CD4-positive, CD25-positive, alpha-beta regulatory T cell (primary cell): ENCODE measurements at places on chromosomes 1 and 21. TPM values are rescaled to one million over a fixed set of nuclear protein-coding genes. Genes with fewer than 3 reads are reported as not detected.
A peak's percentile ranks its signal among the peaks of the same experiment; 100 is the strongest.

GRCh38 chr1:173342736-173343135 is 134.4 kb upstream of the PRDX6 start:
- DNase-seq = no peak

DNA sequence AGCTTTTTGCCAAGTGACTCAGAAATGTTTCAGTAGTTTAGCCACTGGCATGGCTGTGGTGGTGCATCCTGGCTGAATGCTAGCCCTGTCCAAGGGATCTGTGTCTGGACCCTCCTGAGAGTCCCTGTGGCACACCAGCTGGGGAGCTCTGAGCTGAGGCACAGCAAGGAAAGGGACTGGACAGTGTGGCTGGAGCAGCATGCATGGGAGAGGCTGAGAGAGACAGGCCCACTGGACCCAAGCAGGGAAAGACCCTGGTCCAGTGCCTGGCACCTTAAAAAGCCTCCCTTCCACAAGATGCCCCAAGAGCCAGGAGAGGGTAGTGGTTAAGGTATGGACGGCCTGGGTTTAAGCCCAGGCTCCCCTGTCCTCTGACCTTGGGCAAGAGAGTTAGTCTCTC is 35.3 kb downstream of the FAAH start:
- no peak for DNase-seq

DNA sequence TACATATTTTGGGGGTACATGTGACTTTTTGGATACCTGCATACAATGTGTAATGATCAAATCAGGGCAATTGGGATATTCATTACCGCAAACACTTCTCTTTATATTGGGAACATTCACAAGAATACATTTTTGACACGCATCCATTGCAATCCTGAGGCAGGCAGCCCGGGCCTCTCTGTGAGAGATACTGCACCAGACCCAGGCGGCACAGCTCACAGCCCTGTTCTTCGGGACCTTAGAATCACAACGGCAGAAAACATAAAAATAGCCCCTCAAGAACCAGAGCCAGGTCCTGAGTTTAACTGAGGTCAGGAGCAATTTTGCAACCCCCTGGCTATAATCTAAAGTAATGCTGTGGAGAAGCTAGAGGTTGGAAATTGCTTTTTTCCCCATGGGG is 90.8 kb upstream of the PGBD5 start:
- DNase-seq = no peak

- no peak for DNase-seq
These were observed 15.5 kb downstream of the CSMD2 start for GRCh38 chr1:34149501-34149900.

DNA sequence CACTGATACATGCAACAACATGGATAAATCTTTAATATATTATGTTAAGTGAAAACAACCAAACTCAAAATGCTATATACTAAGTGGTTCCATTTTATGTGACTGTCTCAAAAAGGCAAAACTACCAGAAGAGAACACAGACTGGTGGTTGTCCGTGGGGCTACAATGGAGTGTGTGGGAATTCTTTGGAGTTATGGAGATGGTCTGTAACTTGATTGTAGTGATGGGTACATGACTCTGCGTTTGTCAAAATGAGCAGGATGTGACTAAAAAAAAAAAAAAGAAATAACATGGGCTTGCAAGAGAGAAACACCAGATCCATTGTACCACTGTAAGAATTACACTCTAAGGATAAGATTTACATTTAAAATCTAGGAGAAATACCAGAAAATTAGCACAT is 52.2 kb upstream of the KIAA1614 start:
- DNase-seq = no peak

DNA sequence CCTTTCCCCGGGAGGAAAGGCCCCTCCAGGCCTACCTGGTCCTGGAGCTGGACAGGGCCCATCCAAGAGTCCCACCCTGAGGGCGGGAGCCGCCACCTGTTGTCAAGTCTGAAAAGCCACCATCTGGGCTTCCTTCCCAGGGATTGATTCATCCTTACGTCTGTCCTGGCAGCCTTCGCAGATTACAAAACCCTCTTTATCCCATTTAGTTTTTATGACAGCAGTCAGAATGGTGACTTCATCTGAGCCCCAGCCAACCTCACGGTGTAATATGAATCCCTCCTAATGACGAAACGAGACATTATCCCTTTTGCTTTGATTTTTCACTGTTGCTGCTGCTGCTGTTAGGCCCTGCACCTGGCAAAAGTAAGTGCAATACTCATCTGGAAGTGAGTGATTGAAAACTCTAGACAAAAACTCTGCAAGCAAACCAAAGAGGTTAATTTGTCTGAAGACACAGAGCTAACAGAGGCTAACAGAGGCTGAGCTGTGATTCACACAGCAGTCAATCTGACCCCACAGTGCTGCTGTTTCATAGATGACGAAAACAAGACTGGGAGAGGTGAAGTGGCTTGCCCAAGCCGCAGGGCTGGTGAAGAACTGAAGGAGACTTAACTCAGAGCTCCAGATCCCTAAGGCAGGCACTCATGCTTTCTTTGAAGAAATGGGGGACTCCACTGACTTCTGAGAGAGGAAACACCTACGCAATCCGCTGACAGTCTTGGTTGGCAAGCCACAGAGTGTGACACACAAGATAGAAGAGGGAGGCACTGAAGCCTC is 30.0 kb upstream of the S100A7 start:
- no peak for DNase-seq

DNA sequence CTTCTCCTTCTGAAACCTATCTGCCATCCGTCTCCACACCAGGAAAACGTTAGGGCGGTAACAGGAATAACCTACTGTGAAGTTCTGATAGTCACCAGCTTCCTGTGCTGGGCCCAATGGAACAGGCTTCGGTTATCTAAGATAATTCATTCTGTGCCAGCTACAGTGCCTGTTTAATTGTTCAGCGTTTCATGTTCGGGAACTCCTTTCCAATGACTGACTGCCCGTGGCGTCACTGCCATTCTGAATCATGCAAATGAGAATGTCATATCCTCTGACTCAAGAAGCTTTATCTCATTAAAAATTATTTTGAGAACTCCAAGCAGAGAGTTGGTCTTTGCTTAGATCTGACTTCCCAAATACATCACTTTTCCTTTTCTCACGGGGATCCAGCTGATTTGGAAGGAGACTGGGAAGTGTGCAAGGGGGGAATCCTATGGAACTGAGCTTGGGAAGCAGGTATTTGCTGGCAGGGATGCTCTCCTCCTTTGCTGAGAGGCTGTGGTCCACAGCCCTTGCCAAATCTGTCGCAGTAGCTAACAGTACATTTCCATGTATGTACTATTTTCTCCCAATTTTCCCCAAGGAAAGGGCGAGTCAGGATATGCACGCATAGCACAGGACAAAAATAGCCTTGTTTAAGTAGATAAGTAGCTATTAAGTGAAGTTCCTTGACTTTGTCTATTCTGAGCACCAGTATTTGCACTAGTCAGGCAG is 358.7 kb downstream of the LTN1 start:
- DNase-seq = no peak

DNA sequence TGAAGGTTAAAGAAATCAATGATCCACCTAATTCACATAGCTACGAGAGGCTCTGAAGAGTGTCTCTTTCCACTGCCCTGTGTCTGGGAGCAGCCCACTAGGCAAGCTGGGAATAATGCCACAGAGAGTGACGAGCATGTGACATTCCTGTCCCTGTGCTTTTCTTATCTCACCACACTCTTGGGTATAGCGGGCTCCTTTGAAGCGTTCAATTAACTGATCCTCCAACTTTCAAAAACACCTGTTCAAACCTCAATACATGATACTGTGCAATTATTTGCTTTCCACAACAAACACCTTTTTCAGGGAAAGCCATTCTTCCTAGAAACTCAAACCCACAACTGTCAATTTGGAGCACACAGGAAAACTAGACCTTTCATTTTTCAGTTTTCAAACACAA is 43.4 kb downstream of the PLPP3 start:
- no peak for DNase-seq

DNA sequence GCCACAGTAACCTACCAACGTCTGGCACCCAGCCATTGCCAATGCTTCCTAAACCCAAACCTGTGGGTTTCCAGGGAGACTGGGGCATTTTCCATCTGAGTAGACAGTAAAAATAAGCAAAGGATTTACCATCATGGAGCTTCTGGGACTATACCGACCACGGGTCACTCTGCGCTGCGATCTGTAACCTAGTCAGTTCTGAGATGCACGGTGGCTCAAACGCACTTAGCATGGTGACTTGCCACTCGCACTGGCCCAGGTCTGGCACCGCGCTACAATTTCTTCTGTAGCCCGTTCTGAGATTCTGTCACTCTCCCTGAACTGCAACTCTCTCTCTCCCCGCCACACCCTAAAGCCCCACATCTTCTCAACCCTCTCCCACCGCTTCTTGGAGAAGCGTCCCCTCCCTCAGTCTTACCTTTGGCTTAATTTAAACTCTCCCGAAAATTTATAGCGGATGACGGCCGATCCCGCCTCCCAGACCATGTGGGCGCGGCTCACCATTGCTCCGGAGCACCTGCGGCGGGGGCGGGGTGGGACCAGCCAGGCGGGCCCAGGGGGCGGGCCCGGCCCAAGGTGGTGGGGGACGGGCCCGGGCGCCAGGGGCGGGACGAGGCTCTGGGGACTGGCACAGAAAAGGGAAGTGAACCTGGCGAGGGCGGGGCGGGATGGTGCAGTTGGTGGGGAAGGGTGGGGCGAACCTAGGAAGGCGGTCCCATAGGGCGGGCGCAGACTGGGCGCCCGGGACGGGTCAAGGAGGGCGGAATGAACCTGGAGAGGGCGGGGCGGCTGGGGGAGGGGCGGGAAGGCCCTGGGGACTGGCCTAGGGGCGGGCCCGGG is 493 bp upstream of the MAP3K21 start:
- DNase-seq = peak; percentile 89

GRCh38 chr1:162627662-162628296 is 4.5 kb upstream of the DDR2 start:
- peak; percentile 45 for DNase-seq

DNA sequence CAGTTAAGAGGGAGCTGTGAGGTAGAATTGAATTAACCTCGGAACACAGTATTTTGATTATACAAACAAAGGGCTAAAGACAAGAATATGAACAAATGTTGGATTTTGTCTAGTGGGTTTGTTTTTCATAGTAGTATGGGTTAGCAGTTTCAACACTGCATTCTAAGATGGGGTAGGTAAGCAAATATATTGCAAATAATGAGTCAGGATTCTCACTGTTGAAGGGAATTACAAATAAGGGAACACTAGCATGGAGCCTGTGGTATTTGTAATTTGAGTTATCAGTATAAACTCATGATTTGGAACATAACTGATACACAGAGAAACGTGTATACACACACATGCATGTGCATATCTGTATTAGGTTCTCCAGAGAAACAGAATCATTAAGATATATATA is 44.5 kb downstream of the CD55 start:
- no peak for DNase-seq

DNA sequence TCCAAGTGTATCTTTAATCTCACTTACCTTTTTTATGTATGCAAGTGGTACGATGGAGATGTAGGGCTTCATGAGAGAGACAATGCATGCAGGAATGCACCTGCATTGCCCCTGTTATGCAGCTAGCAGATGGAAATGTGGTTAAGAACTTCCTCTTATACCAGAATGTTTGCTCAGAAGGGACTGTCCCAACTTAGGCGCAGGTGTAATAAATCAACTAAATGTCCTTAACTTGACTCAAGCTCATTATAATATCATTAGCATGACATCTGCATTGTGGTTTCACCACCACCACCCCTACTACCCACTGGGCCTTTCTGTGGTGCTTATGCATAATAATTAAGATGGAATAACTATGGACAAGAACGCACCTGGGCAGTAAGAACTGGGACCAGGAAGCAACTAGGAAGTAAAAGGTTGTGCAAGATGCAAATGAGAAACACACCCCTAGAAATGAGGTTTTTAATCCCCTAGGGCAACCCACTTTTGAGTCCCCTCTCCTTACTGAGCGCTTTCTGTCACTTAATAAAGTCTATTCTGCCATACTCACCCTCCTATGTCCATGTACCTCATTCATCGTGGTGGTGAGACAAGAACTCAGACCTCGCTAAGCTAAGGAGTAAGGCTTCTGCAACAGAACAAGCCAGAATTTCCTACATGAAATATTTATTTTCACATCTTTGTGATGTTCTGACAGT is 1103.3 kb upstream of the B3GALT2 start:
- DNase-seq = peak; percentile 47

GRCh38 chr1:216617081-216617875 is 106.0 kb downstream of the ESRRG start:
- no peak for DNase-seq

DNA sequence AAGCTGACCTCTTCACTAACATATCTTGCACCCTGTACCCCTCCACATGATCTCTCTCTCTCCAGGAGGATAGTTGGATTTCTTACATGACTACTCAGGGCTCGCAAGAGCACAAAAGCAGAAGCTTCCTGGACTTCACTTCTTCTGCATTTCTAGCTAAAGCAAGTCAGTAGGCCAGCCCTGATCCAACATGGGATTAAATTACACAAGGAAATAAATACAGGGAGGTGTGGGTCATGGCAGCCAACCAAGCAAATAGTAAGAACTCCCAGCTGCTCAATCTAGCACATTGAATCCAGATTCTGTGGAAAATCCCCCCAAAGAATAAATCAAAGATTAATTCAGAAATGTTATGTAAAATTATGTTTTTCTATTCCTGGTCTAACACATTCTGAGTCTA is 33.3 kb downstream of the KLHDC7A start:
- DNase-seq = no peak

- peak; percentile 40 for DNase-seq
These were observed 800 bp downstream of the DR1 start for GRCh38 chr1:93346421-93346993.

DNA sequence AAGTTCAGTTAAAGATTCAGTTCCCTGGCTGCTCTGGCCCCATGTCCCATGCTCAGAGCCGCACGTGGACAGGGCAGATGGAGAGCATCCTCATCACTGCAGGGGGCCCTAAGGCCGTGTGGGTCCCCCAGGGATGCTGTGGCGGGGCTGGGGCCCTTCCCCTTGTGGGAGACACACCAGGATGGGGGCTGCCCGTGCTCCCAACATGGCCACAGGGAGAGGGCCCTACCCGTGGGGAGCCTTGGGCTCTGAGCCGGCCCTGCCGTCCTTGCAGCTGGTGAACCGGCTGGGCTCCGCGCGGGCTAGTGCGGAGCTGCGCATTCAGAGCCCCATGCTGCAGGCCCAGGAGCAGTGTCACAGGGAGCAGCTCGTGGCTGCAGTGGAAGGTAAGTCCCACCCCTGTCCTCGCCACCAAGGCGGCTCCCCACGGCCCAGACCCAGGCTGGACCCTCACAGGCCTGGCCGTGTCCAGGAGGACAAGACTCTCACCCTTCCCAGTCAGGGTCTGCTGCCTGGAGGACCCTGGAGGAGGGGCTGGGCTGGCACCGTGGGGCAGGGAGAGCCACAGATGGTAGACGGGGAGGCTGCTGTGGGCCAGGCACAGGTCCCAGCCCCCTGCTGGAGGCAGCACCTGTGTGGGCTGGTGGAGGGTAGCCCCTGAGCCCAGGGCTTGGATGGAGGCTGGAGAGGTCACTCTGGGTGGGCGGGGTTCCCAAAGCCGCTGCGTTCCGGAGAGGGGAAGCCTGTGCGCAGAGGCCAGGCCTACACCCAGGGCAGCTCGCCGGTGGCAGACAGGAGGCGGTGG is 53.8 kb downstream of the TRIM11 start:
- DNase-seq = no peak

GRCh38 chr1:98965394-98965793 is 39.3 kb downstream of the PLPPR5 start:
- DNase-seq = no peak

GRCh38 chr1:64425521-64425920 is 44.4 kb upstream of the CACHD1 start:
- DNase-seq = no peak

GRCh38 chr1:30597711-30598110 is 125.7 kb downstream of the MATN1 start:
- DNase-seq = no peak

- DNase-seq = no peak
These were observed 9.0 kb upstream of the ARID1A start for GRCh38 chr1:26686795-26687194.

PCP4L1 gene
- total RNA-seq = not detected

OR10Z1 gene
- not detected for total RNA-seq

CFAP74 gene
- total RNA-seq = not detected
